ENCODE measurements at places on chromosomes 1 and 21.

DNA sequence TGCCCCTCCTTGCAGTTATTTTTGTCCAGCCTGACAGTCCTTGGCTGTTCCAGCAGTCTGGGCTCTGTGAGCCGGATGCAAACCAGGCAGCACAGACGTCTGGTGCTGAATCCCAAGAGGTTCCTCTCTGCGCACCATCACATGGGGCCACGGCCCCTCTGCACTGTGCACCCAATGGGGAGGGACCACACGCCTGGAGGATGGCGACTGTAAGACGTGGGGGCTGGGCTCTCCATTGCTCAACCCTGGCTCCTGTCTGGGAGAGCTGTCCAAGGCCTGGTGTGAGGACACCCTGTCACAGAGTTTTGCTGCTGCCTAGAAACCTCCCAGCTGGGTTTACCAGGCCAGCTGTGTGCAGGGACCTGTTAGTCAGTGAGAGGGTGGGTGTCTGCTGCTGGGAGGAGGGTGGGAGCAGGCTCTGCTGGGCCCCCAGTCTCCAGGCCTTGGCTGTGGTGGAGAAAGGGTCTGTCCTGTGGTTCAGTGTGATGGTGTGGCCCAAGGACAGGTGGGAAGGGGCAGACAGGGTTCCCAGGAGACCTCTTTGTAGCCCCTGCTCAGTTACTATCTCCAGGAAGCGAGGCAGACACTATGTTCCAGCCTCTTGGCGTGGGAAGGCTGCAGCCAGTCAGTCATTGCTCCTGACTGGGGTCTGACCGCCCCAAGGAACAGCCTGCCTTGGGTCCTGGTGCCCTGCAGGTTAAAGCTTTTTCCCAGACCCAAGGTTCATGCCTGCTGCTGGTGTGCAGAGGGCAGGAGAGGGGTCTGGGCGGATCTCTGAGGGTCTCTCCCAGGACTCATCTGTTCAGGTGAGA is 13.8 kb downstream of the HEYL start:
- peak; percentile 81 for DNase-seq

- DNase-seq, result no peak
Observed at GRCh38 chr21:14862794-14863720, 201.7 kb downstream of the NRIP1 start.

- DNase-seq, result no peak
Observed at GRCh38 chr21:31493350-31493880, 149.4 kb upstream of the TIAM1 start.

GRCh38 chr1:183816110-183816509 is 11.2 kb downstream of the RGL1 start:
- DNase-seq, result no peak

GRCh38 chr1:162690672-162691434 is 58.6 kb downstream of the DDR2 start:
- no peak for DNase-seq
